ENCODE measurements at places on chromosomes 1 and 21.

DNA sequence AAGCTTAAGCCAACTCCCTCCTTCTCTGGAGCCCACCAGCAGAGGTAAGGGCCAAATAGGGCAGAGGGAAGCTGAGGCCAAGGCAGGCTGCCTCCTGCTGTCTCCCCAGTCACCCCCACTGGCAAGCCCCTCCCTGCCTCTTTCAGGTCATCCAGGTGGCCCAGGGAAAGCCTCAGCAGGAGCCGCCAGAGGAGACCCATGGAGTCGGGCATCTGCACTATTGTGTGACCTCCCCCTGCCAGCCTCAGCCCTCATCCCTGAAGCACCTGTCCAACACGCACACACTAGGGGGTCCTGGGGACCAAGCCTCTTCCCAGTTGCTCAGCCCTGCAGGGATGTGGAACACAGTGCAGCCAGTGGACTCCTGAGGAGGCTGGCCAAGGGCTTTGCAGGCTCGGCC is 5.3 kb upstream of the NAXE start:
- DNase-seq = no peak

GRCh38 chr1:208923456-208923855 is 660.1 kb upstream of the CAMK1G start:
- DNase-seq = no peak

- DNase-seq = no peak
Measured at GRCh38 chr1:65459397-65459768, 38.9 kb downstream of the LEPR start.

- no peak for DNase-seq
Measured at GRCh38 chr1:234500269-234500668, 21.3 kb upstream of the TARBP1 start.

DNA sequence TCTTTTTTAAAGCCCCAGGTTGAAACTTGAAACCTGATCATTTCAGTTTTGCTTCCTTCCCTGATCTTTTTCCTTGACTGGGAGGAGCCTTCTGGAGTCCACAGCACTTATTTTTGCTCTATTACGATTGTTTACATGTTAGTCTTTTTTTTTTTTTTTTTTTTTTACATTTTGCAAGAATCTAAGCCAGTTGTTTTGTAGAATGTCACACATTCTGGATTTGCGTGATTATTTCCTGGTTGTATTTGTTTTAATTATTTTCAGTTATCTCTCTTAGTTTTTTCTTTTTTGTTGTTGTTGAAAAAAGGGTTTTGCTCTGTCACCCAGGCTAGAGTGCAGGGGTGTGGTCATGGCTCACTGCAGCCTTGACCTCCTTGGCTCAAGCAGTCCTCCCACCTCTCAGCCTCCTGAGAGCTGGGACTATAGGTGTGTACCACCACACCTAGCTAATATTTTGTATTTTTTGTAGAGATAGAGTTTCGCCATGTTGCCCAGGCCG is 32.8 kb downstream of the OSBPL9 start:
- DNase-seq = no peak
